ENCODE measurements at places on chromosomes 6 and 20.
A peak's percentile ranks its signal among the peaks of the same experiment; 100 is the strongest.

DNA sequence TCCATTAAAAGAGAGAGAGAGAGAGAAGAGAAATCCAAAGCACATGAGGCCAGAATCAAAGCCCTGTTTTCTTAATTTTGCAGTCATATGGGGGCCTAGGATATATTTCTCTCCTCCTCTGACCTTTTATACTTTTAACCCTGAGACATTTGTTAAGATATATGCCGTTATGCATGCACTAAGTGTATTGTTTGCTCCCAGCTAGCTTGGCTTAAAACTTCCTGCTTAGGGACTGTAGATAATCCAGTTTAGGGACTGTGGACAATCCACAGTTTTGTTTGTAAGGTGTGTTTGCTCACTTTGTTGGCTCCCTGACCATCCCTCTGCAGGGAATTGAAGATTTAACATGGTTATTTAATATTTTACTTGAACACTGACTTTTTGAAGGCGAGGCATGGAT lies 166.3 kb upstream of the TSHZ2 start:
- DNase-seq, result no peak

- no peak for DNase-seq
Measured at GRCh38 chr6:168035098-168035660, 37.7 kb downstream of the KIF25 start.

DNA sequence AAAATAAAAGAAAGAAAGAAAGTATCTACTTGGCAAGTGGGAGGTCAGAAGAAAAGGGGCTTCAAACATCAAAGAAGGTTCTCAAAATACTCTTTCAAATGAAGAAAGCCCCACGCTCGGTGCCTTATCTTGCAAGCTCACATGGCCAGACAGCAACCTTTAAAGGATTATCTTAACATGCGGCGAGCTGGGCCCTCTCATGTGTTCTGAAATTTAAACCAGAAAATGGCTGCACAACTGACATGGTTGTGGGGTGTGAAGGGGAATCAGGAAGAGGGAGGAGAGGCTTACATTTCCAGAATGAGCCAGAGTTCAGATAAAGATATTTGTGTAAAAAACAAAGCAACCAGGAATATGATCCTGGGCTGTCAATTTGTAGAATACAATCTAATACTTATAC lies 363.1 kb downstream of the PRKN start:
- DNase-seq, result no peak

DNA sequence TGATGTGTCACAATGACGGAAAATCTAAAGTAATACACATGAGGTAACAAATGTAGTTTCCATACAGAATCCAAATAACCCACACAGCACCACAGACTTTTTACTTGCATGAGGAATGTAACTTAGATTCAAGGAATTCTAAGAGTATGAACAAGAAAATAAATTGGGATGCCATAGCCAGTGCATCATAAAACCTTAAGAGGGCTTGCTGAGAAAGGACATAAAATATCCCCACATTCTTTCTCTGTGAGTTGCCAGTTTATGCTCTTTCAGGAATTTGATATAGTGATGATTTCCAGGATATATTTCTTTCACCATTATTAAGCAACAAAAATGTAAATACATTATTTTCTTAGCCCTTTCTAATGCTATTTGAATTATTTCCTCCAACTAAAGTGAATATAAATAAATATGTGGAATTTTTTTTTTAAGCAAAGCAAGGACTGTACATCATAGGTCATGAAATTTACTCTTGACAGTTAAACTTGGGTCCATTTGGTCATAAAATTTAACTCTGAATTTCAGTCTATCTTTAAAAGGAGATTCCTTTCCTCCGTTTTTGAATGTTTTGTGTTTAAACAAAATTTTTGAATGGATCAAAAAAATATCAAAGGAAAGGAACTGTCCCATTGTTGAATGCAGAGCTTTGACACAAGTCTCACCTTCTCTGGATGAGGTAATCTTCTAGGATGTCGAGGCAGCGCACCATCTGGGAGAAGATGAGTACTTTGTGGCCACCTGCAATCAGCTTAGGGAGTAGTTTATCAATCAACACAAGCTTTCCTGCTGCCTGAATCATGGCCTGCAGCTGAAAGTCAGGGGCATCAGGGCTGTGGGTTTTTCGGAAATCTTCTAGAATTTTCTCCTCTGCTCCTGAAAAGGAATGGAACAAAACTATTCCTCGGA lies 116.3 kb upstream of the EMILIN3 start:
- no peak for DNase-seq

DNA sequence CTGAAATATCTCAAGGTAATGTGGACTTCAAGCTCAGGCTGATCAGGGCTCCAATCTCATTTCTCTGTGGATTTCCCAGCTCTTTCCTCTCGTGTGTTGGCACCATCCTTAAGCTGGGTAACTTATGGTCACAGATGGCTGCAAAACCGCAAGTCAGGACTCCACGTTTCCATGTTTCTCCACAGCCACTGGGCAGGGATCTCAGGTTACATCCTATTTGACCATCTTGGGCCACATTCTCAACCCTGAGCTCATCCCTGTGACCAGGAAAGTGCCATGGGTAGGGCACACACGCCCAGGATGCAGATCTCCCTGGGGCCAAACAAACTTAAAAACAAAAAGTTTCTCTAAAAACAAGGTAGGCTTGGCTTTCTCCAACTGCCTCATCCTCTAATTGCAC lies 15.4 kb downstream of the RPS6KA2 start:
- no peak for DNase-seq

- DNase-seq, result no peak
Measured at GRCh38 chr20:30500829-30501440, 756.5 kb upstream of the DEFB115 start.

GRCh38 chr6:7895125-7895423 lies 15.5 kb downstream of the TXNDC5 start:
- no peak for DNase-seq

DNA sequence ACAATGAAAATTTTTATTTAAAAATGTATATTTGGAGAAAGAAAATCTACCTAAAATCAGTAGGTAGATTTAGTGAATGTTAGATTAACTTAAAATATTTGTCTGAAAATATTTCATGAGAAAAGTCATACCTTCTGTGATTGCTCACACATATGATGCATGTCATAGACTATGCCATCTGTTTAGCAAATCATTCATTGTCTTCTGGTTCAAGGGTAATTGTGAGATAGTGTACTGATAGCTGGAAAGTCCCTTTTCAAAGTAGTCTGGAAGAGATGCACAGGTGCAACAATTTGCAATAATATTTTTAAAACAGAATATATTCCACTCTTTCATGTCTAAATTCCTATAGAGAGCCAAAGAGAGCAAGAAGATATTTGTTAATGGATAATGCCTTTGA lies 21.0 kb upstream of the RNF217 start:
- DNase-seq, result no peak

- peak; percentile 38 for DNase-seq
Measured at GRCh38 chr6:69422020-69422419, 374.8 kb downstream of the LMBRD1 start.

DNA sequence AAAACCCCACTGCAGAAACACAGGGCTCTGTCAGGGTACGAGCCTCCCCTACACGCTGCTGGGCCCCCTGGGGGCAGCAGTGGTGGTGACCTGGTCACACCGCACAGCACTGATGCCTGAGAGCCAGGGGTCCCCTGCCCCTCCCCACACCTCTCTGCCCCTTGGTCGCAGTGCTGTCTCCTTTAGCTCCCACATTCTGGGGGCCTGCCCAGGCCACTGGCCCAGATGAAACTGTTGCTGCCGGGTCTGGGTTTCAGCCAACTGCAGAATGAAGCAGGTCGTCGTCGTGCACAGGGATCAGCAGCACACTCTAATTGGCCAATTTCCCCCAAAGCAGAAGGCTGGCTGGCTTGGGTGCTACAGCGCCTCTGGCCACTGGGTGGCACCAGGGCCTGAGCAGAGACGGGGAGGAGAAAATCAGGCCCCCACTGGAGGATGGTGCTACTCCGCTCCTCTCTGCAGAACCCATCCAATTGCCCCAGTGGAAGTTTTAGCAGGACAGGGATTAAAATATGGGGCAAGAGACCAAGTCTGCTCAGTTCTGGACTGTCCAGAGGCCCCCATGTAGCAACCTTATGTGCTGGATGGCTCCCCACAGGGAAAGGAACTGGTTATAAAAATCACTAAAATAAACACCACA lies 26.1 kb downstream of the DIDO1 start:
- peak; percentile 62 for DNase-seq

DNA sequence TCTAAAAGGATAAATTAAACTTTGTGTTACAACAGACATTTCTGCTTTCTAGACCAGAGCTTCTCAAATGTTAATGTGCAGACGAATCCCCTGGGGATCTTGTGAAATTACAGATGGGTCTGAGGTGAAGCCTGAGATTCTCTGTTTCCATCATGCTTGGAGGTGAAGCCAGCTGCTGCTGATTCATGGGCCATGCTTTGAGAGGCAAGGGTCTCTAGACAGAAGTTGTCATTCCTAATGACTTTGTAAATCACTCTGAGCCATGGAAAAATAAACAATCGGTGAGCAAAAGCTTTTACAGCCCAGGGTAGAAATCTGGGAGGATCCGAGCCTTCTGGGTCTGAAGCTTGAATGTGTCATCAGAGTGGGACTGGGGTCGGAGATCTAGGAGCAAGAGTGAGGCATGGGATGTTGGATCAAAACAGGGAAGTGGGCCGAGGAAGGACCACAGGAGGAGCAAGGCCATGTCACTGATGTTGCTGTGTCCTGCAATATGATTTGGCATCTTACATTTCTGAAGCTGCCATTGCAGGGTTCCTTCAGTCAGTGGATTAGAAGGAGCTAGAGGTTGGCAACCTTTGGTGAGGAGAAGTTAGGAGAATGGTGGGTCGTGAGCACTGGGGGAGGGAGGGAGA lies 77.3 kb downstream of the TRMT11 start:
- DNase-seq, result no peak

DNA sequence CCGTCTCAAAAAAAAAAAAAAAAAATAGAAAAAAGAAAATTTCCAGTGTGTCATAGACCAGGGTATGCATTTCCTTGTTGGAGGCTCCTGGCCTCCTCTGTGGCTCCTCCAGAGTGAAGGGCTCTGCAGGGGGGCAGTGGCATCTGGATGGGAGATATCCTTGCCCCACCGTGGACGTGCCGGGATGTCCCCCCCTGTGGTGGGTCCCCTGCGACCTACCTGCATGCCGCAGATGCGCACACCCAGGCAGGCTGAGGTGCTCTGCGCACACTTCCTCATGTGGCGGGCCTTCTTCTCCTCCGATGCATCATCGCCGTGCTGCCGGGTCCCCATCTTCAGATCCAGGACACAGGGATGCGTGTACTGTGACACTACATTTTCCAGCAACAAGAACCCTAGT lies 13.7 kb upstream of the UQCC2 start:
- DNase-seq, result no peak

GRCh38 chr6:106782536-106783285 lies 153.3 kb downstream of the QRSL1 start:
- no peak for DNase-seq
